ENCODE measurements at places on chromosomes 1 and 21.

GRCh38 chr1:91529856-91530255, 29.2 kb downstream of the CDC7 start:
- DNase-seq: peak; percentile 19

DNA sequence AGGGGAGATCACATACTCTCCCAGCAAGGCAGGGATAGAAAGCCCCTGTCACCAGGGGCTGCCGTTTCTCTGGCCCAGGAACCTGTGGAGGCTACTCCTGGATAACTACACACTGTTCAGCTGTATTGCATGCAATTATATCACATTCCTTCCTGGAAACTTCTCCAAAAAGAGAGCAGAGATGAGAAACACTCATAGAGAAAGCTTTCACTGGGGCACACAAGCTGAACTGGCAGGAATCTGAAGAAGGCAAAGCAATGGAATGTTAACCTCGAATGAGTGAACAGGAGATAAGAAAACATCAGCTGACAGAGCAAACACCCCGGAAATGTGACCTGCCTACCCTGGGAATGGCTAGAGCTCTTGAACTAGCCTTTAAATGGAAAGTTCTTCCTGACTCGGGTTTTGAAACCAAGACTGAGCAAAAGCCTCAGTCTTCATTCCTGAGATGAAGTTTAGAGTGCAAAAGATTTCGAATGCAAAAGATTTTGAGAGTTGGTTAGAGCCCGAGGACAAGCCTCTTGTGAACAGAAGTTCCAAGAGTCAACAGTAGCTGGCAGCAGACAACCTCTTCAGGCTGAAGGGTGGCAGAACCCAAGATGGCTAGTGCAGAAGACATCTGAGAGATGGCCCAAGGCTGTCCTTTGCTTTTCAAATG, 32.3 kb downstream of the CCN1 start:
- DNase-seq: no peak

GRCh38 chr1:38131024-38131585, 84.5 kb upstream of the POU3F1 start:
- no peak for DNase-seq

DNA sequence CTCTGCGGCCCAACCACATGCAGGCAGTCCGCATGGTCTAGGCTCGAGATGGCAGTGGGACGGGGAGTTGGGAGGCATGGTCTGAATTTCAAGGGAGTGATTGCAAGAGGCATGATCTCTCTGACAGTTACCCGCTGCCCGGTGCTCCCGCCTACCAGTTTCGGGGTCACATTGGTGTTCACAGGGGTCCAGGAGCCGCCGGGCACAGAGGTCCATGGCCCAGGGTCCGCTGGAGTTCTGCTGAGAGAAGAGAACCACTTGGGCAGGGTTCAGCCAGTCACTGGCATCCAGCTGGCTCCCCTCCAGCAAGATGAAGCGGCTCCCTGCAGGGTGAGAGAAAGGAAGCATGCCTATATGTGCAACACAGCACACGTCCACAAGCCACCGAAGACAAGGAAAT, 141.3 kb downstream of the ASTN1 start:
- DNase-seq: no peak

DNA sequence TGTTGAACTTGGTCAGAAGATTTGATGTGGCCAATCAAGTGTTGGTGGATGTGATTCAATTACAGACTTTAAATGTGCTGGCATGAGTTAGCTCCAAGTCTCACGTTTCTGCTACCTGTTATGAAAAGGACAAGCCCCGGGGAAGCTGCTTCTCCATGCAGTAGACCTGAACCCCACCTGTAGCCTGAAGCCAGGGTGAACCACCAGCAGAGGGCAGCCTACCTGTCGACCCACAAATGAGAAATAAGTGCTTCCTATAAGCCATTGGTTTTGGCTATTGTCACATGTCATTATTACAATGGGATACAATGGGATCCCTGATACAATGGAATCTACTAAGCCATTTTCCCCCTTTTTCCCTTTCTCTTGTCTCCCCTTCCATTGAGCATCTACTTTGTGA, 230.2 kb downstream of the PRDM2 start:
- no peak for DNase-seq

- DNase-seq: no peak
Measured at GRCh38 chr1:246647113-246647512, 77.1 kb upstream of the SCCPDH start.

- DNase-seq: no peak
Measured at GRCh38 chr1:54812801-54813484, 11.8 kb upstream of the TTC22 start.

- DNase-seq: peak; percentile 22
Measured at GRCh38 chr21:43893536-43894205, 28.6 kb downstream of the AGPAT3 start.

Measured in suppressor macrophage treated with lipopolysaccharide for 4 hours (primary cell).